Hepatocyte (in vitro differentiated cells): ENCODE measurements at places on chromosomes 13 and 19.

DNA sequence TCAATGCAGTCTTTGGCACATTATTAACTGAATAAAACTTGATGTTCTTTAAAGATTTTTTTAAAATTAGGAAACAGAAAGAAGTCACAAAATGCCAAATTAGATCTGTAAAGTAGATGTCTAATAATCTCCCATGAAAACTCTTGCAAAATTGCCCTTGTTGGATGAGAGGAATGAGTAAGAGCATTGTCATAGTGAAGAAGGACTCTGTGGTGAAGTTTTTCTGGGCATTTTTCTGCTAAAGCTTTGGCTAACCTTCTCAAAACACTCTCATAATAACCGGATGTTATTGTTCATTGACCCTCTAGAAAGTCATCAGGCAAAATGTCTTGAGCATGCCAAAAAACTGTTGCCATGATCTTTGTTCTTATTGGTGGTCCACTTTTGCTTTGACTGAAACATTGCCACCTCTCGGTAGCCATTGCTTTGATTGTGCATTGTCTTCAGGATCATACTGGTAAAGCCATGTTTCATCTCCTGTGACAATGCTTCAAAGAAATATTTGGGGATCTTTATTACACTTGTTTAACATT lies 549.3 kb downstream of the LIG4 start:
- H3K4me1 ChIP-seq: no peaks in the 10 kb centered on the region
- H3K36me3 ChIP-seq: no peaks in the 10 kb centered on the region
- DNase-seq: no peak
- H3K27me3 ChIP-seq: no peaks in the 10 kb centered on the region
- no peak overlapping the region for H3K4me3 ChIP-seq

GRCh38 chr19:38210458-38210987 lies 13.5 kb downstream of the DPF1 start:
- peak; percentile 91 for DNase-seq
- H3K27ac ChIP-seq: peak overlapping the region; percentile 93
- H3K27me3 ChIP-seq: no peaks in the 10 kb centered on the region

GRCh38 chr19:51097166-51097738 lies 11.0 kb downstream of the CTU1 start:
- DNase-seq: peak; percentile 81
- H3K4me1 ChIP-seq: no peaks in the 10 kb centered on the region
- no peaks in the 10 kb centered on the region for H3K36me3 ChIP-seq
- no peak overlapping the region for H3K4me3 ChIP-seq
- H3K27me3 ChIP-seq: no peaks in the 10 kb centered on the region
- H3K27ac ChIP-seq: no peak overlapping the region

- DNase-seq: no peak
- no peak overlapping the region for H3K27ac ChIP-seq
- no peaks in the 10 kb centered on the region for H3K27me3 ChIP-seq
- no peak overlapping the region for H3K4me3 ChIP-seq
- H3K4me1 ChIP-seq: no peaks in the 10 kb centered on the region
Measured at GRCh38 chr13:56317841-56318240, 822.9 kb upstream of the PRR20A start.

GRCh38 chr19:2815923-2816322 lies 3.7 kb upstream of the ZNF554 start:
- H3K36me3 ChIP-seq: no peaks in the 10 kb centered on the region
- no peak overlapping the region for H3K4me3 ChIP-seq
- H3K4me1 ChIP-seq: peaks cover 3% of the 10 kb centered on the region
- H3K27ac ChIP-seq: no peak overlapping the region

- no peaks in the 10 kb centered on the region for H3K27me3 ChIP-seq
- DNase-seq: peak; percentile 75
Measured at GRCh38 chr13:30341815-30342570, 34.6 kb upstream of the KATNAL1 start.
